ENCODE measurements at places on chromosomes 7 and 10. TPM values are rescaled to one million over a fixed set of nuclear protein-coding genes. Genes with fewer than 3 reads are reported as not detected.

- no peak for DNase-seq
These were observed 33.6 kb downstream of the GHRHR start for GRCh38 chr7:30997316-30997715.

DNA sequence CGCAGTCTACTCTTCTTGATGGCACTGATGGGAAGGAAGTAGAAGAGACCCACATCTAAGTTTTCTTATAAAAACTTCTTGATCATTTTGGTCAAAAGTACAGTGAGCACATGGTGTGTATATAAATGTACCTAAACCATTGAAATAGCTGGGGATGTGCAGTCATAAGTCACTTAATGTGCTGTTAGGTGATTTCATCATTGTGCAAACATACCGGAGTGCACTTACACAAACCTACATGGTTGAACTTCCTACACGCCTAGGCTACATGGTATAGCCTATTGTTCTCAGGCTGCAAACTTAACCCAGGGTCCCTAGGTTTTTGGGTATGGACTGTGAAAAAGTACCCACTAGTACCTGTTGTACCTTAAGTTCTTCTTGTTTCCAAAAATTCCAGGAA is 123.3 kb upstream of the ZNF438 start:
- DNase-seq, result no peak

The ADGRA1 gene
- total RNA-seq, result 3.3 TPM

The IKZF1 gene
- total RNA-seq, result 6.1 TPM

The DUSP5 gene
- 10.5 TPM for total RNA-seq

DNA sequence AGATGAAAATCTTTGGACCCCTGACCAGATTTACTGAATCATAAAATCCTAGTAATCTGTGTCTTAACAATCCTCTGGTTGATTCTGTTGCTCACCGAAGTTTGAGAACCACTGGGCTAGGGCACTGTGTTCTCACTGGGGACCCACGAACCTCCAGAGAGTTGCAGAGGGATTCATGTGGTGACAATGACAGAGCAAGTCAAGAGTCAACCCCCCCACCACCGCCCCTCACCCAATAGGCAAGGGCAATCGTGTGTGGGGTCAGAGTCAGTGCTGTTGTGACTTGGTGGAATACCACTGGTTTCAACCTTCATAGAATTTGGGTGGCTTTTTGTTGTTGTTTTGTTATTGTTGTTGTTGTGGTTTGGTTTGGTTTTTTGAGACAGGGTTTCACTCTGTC is 23.5 kb upstream of the NRP1 start:
- no peak for DNase-seq

DNA sequence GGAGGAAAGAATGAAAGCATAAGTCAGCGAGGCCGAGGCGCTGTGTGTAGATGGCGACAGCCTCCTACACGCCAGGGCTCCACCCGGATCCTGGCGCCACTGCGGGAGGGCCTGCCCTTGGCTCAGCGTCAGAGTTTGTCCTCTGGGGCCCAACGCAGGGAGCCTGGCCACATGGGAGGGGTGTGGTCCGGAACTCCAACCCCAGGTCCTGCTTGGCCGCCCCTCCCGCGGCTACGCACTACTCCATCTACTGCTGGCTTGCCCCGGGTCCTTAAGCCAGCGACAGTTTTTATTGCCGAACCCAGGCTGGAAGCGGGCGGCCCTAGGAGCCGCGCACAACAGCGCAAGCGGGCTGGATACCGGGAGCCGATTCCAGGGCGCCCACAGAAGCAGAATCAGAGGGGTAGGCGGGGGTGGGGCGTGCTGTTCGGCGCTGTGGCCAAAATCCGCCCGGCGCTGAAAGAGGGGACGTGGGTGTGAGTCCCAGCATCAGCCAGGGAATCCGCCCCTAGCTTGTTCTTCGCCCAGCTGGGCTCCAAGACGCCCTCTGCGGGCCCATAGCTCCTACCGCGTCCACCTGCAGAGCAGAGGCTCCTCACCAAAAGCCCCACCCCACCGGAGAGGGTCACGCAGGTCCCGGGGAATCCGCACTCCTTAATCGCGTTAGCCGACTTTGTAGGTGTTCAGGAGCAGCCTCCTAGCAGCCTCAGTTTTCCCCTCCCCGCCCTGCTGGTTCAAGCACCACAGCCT is 4.5 kb downstream of the KAZALD1 start:
- DNase-seq, result peak; percentile 55

GRCh38 chr7:105156731-105157130 is 142.7 kb downstream of the KMT2E start:
- no peak for DNase-seq

The ARL5B gene
- total RNA-seq, result 40.6 TPM

GRCh38 chr7:102841290-102841689 is 71.5 kb upstream of the LRRC17 start:
- DNase-seq, result peak; percentile 87

The UPP1 gene
- total RNA-seq, result 3.3 TPM

DNA sequence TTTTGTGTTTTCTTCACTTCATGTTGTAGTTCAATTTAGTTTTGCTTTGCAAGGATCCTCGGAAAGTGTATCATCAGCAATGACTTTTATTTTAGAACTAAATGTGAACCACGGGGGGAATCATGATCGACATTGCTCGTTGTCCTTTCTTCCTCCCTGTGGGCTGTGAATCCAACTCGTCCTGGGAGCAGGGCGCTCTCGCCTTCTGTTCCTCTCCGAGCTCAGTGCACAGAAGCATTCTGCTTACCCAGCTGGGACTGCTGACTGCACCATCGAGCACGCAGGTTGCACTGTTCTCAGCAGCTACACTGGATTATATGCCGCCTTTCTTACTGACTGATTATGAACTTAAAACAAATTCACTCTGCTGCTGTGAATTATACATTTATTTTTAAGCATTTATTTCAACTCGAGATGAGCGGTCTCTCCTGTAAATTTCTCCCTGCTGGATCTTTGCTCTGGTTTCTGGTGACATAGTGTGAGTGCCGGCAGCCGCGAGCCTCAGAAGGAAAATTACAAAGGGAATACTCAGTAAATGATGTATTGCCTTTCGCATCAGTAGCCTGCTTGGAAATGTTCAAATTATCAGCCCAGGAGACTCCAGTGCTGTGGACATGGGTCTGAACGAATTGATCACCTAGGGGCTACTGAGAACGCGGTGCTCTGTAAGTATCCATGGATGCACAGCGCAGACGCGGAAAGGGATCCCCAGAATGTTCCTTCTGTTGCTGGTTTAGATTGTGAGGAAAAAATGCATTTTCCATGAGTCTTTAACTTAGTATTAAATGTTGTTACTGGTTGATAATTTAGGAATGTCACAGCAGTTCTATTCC is 92.6 kb downstream of the PTPRE start:
- DNase-seq, result no peak

GRCh38 chr10:114704679-114705078 is 46.6 kb upstream of the ABLIM1 start:
- no peak for DNase-seq

GRCh38 chr10:121880895-121881294 is 46.9 kb downstream of the ATE1 start:
- DNase-seq, result peak; percentile 59

DNA sequence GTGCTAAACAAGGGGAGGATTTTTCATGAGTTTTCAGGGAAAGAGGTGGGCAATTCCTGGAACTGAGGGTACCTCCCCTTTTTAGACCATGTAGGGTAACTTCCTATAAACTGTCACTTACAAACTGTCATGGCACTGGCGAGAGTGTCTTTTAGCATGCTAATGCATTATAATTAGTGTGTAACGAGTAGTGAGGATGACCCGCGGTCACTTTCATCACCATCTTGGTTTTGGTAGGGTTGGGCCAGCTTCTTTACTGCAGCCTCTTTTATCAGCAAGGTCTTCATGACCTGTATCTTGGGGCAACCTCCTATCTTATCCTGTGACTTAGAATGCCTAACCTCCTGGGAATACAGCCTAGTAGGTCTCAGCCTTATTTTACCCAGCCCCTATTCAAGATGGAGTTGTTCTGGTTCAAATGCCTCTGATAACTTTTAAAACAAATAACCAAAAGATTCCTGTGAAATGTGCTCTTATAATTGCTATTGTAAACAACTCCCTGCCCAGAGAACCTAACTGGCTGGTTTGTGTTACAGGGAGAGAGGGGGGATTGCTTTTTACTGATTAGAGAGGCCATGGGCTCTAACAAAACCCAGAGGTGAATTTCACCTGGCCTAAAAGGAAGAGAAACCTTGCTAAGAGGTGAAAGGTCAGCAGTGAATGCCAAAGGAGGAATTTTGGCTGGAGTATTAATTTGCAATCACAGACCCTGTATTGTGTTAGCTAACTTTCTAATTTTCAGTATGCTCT is 64.3 kb downstream of the EEPD1 start:
- no peak for DNase-seq

The FAM25G gene
- not detected for total RNA-seq

- no peak for DNase-seq
These were observed 68.1 kb upstream of the CDK6 start for GRCh38 chr7:92904244-92905131.

The LAMB4 gene
- total RNA-seq, result 3.1 TPM

The TSPAN33 gene
- 20.8 TPM for total RNA-seq

- peak; percentile 59 for DNase-seq
These were observed 144.4 kb downstream of the ARID5B start for GRCh38 chr10:62045765-62046521.

GRCh38 chr7:121085922-121086321 is 97.4 kb downstream of the CPED1 start:
- no peak for DNase-seq

The CALML3 gene
- 9.4 TPM for total RNA-seq

The SAMD9L gene
- total RNA-seq, result 11.8 TPM

GRCh38 chr7:100886142-100886935 is 3.2 kb downstream of the UFSP1 start:
- DNase-seq, result no peak

DNA sequence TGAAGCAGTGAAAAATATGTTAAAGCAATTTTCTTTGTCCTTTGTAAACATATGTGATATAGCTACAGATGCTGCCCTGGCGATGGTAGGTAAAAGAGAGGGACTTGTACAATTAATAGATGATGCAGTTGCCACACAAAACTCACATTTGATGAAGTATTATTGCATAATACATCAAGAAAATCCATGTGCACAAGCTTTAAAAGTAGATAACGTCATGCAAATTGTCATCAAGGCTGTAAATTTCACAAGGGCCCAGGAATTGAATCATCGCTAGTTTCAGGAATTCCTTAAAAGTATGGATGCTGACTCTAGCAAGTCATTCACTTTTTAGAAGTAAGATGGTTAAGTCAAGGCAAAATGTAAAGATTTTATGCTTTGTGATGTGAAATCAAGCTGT is 10.0 kb downstream of the CYP3A5 start:
- no peak for DNase-seq

DNA sequence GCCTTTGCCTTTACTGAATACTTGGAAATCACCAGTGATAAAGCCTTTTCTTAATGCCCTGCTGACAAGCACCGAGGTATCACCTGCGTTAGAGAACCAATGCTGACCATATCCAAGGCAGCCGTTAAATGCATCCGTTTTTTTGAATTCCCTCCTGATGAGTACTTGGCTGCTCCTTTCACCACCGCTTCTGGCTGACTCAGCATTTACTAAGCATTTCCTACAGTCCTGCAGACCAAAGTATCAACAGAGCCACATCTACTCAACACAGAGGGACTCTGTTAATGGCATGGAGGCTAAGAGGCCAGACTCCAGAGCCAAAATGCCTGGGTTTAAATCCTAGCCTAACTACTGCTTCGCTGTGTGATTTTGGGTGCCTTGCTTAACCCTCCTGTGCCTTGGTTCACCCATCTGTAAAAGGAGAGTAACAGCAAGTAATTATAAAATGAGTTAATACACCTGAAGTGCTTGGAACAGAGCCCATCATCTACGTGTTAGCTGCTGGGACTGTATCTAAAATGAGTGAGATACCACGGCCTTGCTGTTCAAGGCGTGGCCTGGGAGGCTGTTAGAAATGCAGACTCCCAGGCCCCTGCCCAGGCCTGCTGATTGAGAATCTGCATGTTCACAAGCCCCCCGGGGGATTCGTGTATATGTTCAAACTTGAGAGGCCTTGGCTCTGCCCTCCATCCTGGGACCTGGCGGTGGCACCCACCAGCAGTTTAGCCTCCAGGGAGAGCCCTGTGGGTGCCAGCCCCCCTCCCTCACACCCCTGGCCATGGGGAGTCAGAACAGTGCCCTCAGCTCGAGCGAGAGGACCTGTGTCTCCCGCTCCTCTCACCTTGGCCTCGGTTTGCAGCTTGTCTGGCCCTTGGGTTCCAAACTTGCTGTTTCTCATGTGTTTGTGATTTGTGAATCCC is 30.8 kb upstream of the EFCAB10 start:
- DNase-seq, result no peak

DNA sequence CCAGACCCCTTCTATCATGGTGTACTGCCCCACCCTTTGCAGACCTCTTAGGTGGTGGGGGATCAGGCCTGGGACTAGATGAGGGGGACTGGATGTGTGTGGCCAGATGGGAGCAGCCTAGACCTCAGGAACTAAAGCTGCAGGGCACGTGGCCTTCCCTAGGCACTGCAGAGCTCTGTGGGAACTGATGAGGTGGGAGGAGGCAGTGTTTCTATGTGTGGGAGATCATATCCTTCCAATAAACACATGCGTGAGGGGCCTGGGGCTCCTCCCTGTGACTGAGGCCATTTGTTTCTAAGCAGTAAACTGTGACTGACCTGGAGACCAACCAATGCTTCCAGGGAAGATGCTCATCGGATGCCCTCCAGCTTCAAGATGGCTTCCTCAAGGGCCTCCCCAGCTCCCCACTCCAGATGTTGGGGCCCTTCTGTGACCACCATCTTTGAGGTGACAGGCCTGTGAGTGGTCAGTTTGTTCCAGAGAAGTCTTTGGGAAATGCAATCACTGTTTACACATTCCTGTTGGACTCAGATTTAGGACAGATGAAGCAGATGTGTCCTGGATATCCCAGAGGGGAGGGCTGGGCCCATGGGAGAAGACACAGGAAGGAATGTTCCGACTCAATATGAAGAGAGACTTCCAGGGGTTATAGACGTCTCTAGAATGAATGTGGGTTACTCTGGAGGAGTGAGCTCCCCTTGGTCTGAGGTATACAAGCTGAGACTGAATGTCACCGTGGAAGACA is 23.6 kb upstream of the ZCCHC24 start:
- DNase-seq, result no peak

GRCh38 chr10:56318816-56319215 is 42.2 kb downstream of the ZWINT start:
- no peak for DNase-seq

DNA sequence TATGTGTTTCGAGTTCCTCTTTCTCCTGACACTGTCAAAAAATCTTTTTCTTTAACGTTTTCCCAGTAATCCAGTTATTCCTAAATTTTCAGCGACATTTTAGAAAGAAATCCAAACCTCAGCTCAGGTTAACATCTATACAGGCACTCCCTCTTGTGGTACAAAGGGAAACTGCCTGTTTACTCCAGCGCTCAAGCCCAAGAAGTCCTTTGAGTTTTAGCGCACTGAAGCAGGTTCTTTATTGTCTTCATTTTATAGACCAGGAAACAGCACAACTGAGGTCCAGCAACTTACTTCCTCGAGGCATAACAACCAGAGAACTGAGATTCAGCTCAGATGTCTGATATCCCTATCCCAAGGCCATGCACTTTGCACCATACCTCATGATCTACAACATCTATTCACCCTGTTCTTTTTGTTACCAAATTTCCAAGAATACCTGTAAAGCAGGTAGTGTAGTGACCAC is 287.2 kb upstream of the MKLN1 start:
- peak; percentile 81 for DNase-seq

- peak; percentile 31 for DNase-seq
These were observed 52.2 kb downstream of the IGF2BP3 start for GRCh38 chr7:23418046-23418445.

The HOXA3 gene
- 2.4 TPM for total RNA-seq

All from tongue (tissue), 3 donors.